ENCODE measurements at places on chromosomes 6 and 20. TPM values are rescaled to one million over a fixed set of nuclear protein-coding genes. Genes with fewer than 3 reads are reported as not detected.

Gene COL11A2
- total RNA-seq: 2.5 TPM

DNA sequence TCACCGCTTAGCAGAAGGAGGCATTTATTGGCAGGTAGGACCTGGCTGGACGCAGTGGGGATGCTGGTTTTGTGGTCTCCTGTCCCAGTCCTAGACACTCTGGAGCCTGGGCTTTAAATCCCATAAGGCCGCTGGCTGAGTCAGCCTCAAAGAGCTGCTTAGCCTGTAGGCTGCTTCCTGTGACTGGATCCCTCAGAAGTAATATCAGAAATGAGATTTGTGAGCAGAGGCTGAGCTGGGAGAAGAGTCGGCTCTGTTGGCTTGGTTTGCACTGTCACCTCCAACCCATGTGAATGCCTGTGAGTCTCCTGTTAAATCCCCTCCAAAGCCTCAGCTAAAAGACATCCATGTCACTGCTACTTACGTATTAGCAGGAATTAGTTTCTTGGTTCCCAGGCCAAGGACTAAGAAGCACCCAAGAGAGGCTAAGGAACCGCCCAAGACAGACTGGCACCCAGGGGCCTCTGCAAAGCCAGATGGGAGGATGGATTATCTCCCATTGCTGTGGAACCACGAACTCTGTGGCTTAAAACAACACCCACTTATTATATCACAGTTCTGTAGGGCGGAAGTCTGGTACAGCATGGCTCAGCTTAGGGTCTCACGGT lies 289.4 kb downstream of the CDC5L start:
- H3K27me3 ChIP-seq: no peaks in the 10 kb centered on the region
- DNase-seq: no peak
- H3K4me3 ChIP-seq: no peak overlapping the region
- H3K27ac ChIP-seq: no peak overlapping the region
- H3K4me1 ChIP-seq: no peaks in the 10 kb centered on the region

Gene FAM184A
- total RNA-seq: 9.2 TPM

Gene EDN3
- total RNA-seq: 0.48 TPM

GRCh38 chr20:57738484-57738883 lies 28.7 kb upstream of the PMEPA1 start:
- DNase-seq: no peak
- no peak overlapping the region for H3K27ac ChIP-seq
- no peak overlapping the region for H3K4me3 ChIP-seq
- no peaks in the 10 kb centered on the region for H3K36me3 ChIP-seq

DNA sequence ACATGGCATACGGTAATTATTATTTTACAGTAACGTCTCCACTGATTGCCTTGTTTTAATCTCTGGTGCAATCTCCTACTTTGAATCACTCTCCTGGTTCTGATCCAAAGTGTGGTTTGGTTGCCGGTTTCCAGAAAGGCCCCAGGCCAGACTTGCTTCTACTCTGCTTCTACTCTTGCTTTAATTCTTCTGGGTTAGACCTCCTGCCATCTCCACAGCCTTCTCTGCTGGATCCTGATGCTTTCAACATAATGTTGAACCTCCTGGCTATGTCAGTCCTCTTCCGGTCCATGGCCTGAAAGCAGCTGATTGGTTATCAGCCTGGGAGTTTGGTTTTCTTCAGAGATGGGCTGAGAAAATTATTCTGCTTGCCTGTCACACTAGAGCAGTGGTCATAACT lies 266.5 kb upstream of the RIMS1 start:
- no peak for DNase-seq
- H3K27me3 ChIP-seq: no peaks in the 10 kb centered on the region
- H3K27ac ChIP-seq: no peak overlapping the region
- no peaks in the 10 kb centered on the region for H3K36me3 ChIP-seq

Gene HNF4A
- total RNA-seq: not detected

- H3K27ac ChIP-seq: peak overlapping the region; percentile 83
- H3K36me3 ChIP-seq: no peaks in the 10 kb centered on the region
- H3K4me3 ChIP-seq: peak overlapping the region; percentile 85
These were observed 2.0 kb downstream of the MAN1A1 start for GRCh38 chr6:119347466-119348095.

GRCh38 chr20:44089987-44090674 lies 96.9 kb downstream of the JPH2 start:
- DNase-seq: no peak
- H3K27ac ChIP-seq: no peak overlapping the region
- H3K36me3 ChIP-seq: no peaks in the 10 kb centered on the region
- H3K27me3 ChIP-seq: no peaks in the 10 kb centered on the region
- H3K4me3 ChIP-seq: no peak overlapping the region

DNA sequence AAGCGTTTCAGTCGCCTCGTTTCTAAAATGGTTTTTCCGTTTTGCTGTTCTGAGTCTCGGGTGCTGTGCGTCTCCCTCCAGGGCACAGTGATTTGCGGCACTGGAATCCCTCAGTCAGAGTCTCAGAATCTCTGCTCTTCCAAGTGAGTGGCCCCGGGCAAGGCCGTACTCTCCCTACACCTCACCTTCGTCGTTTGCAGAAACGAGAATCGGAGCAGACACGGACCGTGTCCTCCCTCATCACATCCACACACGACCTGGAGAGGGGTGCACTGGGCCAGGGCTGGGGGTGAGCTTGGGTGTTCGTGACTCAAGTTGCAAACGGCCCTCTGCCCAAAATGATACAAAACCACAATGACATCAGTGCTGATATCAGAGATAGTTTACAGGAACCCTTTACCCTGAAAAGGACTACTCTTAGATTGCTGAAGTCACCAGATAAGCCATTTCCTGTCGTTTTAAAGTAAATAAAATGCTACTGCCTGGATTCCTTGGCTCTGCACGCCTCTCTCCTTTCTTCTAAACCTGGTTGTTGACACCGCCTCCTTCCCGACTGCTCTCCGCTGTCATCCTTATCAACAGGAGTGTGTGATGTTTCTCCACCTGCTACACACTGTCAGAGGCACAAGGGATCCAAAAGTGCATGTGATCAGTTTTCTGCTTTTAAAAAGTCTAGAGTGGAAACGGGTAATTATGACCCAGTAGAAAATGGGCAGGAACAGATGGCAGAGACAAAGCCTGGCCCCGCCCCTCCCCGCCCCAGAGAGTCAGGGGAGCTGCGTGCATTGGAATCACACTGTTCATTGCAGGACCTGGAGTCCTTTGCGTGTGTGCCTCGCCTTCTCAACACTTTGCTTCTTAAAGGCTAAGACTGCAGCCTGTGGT lies 38.4 kb downstream of the KIF25 start:
- H3K4me3 ChIP-seq: no peak overlapping the region
- no peak overlapping the region for H3K27ac ChIP-seq
- no peak for DNase-seq
- H3K27me3 ChIP-seq: no peaks in the 10 kb centered on the region
- H3K4me1 ChIP-seq: no peaks in the 10 kb centered on the region

GRCh38 chr6:25205629-25206028 lies 73.5 kb upstream of the CARMIL1 start:
- no peak overlapping the region for H3K4me3 ChIP-seq
- no peaks in the 10 kb centered on the region for H3K27me3 ChIP-seq
- H3K4me1 ChIP-seq: no peaks in the 10 kb centered on the region
- no peaks in the 10 kb centered on the region for H3K36me3 ChIP-seq
- H3K27ac ChIP-seq: no peak overlapping the region

Gene ADGRG6
- 3.6 TPM for total RNA-seq

Gene SCUBE3
- total RNA-seq: not detected

DNA sequence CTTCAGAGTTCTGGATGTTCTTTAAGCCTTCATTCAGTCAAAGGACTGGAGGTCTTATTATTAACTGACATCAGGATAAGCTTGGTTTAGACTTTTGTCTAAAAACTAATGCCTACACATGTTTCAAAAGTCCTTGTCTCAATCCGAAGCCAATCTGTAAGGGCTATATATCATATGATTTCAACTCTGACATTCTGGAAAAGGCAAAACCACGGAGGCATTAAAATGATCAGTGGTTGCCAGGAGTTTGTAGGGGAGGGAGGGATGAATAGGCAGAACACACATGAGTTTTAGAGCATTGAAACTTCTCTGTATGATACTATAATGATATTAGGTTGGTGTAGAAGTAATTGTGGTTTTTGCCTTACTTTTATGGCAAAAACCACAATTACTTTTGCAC lies 1285.8 kb upstream of the CITED2 start:
- no peaks in the 10 kb centered on the region for H3K36me3 ChIP-seq
- no peaks in the 10 kb centered on the region for H3K27me3 ChIP-seq
- H3K27ac ChIP-seq: no peak overlapping the region
- H3K4me3 ChIP-seq: no peak overlapping the region
- no peaks in the 10 kb centered on the region for H3K4me1 ChIP-seq

DNA sequence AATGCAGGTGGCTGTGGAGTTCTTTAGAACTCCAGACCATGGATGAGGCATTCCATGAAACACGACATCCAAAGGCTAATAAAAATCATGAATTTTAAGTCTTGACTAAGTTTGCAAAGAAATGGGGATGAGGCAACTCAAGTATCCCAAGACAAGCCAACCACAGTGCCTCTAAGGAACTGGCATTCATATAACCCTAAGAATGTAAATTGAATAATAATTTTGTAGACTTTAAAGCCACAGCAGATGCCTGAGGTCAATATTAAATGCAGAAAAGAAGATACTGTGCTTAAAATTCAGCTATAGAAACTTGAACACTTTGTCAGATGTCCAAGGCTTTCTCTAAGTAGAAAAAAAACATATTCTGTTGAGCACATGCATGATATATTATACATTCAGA lies 54.5 kb downstream of the TFAP2B start:
- DNase-seq: no peak
- H3K27ac ChIP-seq: no peak overlapping the region
- no peak overlapping the region for H3K4me3 ChIP-seq
- no peaks in the 10 kb centered on the region for H3K27me3 ChIP-seq

Gene PI3
- not detected for total RNA-seq

DNA sequence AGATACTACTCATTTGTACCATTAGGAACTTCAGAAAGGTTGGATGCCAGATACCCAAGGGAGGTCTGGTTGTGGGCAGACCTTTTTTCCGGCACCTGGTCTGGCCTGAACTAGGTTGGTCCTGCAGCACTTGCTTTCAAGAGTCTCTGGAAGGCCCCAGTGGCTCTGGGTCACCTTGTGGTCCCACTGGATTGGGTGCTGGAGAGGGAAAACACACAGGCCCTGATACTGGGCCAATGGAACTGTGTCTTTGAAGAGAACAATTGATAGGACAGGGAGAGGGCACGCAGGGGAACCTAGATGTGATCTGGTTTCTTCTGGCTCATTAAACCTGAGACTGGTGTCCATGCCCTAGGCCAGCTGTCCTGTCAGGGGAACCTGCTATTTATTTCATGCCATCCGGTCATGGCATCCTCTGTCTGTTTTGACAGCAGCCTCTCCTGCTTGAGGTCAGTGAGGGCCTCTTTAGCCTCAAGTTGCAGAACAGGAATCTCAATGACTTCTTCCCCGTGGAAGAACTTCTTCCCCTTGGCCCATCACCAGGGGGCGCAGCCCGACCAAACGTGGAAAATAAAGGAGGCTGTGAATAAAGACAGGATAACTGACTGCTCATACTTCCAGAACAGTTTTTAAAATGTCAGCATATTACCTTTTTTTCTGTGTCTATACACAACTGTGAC lies 25.0 kb downstream of the TAF8 start:
- DNase-seq: peak; percentile 36
- no peaks in the 10 kb centered on the region for H3K4me1 ChIP-seq
- H3K27me3 ChIP-seq: no peaks in the 10 kb centered on the region
- H3K27ac ChIP-seq: no peak overlapping the region
- no peak overlapping the region for H3K4me3 ChIP-seq

DNA sequence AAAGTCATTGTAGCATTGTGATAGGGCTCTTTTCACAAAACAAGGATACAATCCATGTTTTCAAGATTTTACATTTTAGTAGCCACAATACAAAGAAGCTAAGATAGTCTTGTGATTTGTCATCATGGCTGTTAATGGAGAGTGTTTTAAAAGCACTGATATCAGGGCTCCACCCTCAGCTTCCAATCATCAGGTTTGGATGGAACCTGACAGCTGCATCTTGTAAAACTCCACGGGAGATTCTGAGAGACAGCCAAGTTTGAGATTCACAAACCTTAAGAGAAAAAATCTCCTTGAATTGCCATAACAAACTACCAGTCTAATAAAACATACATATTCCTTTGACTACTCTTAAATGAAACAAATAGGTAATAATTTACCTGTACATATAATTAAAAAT lies 280.2 kb downstream of the ESR1 start:
- no peak overlapping the region for H3K27ac ChIP-seq
- no peak for DNase-seq
- H3K27me3 ChIP-seq: no peaks in the 10 kb centered on the region
- no peak overlapping the region for H3K4me3 ChIP-seq
- no peaks in the 10 kb centered on the region for H3K36me3 ChIP-seq

GRCh38 chr6:36666826-36667591 lies 11.5 kb upstream of the CDKN1A start:
- H3K4me3 ChIP-seq: no peak overlapping the region
- peaks cover 15% of the 10 kb centered on the region for H3K4me1 ChIP-seq
- no peak overlapping the region for H3K27ac ChIP-seq
- DNase-seq: no peak

DNA sequence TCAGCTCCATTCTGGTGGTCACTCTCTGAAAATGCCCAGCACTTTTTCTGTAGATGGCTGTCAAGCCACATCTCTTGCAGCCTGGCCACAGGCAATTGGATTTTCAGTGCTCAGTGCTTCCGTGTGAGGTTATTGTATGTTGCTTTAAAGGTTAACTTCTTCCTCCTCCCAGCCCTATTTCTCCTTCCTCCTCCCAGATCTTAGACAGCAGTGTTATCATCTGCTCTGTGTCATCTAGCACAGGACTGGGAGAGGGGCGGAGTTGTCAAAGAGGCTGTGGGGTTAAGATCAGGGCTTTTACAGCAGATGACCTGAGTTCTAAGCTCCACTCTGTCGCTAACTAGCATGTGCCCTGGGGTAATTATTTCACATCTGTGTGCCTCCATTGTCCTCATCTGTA lies 129.0 kb downstream of the PHACTR3 start:
- no peak for DNase-seq
- H3K27ac ChIP-seq: no peak overlapping the region
- H3K4me1 ChIP-seq: no peaks in the 10 kb centered on the region
- no peak overlapping the region for H3K4me3 ChIP-seq
- H3K27me3 ChIP-seq: no peaks in the 10 kb centered on the region

DNA sequence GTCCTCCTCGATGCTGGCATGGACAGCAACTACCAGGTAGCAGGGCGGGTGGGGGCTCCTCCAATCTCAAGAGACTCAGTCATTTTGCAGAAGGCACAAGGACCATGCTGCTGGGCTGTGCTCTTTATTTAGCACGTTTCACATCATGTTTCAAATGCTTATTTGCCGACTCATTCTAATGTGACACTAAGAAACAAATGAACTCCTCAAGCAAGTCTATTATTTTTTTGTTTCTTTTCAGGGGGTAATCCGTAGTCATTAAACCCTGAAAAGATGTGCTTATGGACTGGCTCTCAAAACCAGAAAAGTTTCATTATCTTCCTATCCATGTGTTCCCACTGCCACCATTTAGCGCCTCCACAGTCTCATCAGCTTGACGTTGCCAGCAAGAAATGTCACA lies 92.9 kb downstream of the ANKS1A start:
- no peaks in the 10 kb centered on the region for H3K27me3 ChIP-seq
- no peak for DNase-seq
- H3K4me3 ChIP-seq: no peak overlapping the region

Measured in naive thymus-derived CD4-positive, alpha-beta T cell (primary cell).